ENCODE measurements at places on chromosomes 7 and 10. TPM values are rescaled to one million over a fixed set of nuclear protein-coding genes. Genes with fewer than 3 reads are reported as not detected.
A peak's percentile ranks its signal among the peaks of the same experiment; 100 is the strongest.

GRCh38 chr10:31749981-31750840, 178.4 kb downstream of the ARHGAP12 start:
- no peak for DNase-seq

DNA sequence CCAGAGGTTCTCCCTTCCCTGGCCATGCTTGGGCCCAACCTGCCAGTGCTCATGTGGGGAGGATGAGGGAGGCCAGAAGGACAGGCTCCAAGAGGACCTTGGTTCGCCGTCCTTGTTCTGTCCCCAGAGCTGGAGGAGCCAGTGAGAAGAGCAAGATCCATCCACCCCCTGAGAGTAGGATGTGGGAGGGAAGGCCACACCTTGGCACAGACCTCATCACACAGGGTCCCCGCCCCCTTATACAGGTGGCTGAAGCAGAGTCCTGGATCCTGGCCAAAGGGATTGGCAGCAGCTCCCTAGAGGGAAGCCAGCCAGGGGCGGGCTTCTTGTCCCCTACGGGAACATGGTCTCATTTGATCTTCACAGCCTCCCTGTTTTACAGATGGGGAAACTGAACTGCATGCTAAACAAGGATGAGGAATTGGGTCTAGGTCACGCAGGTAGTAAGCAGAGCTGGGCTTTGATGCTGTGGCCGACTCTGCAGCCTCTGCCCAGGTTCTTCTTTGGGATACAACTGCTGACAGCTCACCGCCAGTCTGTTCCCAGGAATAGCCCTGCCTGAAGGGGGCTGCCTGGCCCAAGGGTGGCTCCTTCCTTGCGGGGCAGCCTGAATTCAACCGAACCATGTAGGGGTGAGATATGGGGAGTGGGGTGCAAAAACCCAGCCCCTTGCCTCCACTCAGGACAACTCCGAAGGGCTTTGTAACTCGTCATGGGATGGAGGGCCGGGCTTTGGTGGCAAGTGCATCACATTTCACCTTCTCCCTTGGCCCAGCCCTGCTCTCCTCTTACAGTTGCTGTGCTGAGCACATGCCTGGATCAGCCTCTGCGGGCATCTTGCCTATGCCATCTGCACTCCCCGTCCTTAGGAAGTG, 62.2 kb upstream of the KDM7A start:
- DNase-seq: no peak

DNA sequence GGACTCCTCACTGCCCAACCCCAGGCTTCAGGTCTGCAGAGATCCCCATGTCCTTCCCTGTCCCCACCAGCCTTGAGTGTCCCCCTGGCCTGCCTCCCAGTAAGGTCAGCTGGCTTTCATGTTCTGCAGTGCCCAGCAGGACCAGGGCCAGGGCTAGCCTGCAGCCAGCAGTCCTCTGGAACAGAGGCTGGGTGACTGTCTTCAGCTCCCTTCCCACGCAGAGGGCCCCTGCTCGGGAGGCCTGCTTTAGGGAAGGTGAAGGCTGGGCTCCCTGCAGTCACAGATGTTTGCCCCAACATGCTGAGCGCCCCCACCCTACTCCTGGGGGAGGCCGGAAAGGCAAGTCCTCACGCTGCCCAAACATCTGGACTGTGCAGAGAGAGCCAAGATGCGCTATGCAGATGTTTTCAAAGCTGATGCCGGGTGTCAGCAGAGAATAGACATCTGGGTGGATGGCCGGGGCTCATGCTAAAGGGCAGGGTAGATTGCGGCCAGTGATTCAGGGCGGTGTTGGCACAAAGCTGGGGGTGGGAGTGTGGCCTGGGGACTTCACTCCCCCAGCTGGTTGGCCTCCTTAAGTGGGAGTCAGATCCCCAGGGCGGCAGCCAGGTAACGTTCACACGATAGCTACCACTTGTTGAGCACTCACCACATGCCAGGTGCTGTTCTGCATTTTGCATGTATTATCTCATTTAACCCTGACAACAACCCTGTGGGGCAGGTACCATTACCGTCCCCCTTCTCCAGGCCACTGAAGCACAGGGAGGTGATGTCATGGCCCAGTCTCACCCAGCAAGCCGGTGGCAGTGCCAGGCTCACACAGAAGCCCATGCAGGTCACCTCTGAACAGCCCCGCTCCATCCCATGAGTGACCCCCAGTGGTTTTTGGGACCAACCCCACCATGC, 71.2 kb upstream of the COL13A1 start:
- DNase-seq: no peak

DNA sequence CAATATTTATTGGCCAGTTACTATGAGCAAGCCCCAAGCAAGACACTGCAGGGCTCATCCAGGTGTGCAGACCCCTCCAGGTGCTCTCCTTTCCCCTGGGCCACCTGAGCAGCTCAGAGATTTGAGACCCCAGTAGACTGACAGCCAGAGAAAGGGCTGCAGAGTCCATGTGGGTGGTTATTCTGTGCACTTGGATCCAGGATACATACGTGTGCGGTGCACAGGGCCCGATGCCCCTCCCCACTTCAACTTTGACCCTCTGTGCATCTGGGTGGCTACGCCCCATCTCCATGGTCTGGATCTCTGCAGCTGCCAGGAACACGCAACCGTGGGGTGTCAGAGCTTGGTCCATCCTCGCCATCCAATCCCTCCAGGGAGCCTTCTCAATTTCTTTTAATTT, 72.9 kb downstream of the MKI67 start:
- no peak for DNase-seq

OPALIN gene
- not detected for total RNA-seq

- no peak for DNase-seq
These were observed 81.1 kb downstream of the MET start for GRCh38 chr7:116753130-116753529.

- no peak for DNase-seq
These were observed 98.7 kb downstream of the AUTS2 start for GRCh38 chr7:69696686-69697685.

SPACDR gene
- total RNA-seq: 1.2 TPM

DNA sequence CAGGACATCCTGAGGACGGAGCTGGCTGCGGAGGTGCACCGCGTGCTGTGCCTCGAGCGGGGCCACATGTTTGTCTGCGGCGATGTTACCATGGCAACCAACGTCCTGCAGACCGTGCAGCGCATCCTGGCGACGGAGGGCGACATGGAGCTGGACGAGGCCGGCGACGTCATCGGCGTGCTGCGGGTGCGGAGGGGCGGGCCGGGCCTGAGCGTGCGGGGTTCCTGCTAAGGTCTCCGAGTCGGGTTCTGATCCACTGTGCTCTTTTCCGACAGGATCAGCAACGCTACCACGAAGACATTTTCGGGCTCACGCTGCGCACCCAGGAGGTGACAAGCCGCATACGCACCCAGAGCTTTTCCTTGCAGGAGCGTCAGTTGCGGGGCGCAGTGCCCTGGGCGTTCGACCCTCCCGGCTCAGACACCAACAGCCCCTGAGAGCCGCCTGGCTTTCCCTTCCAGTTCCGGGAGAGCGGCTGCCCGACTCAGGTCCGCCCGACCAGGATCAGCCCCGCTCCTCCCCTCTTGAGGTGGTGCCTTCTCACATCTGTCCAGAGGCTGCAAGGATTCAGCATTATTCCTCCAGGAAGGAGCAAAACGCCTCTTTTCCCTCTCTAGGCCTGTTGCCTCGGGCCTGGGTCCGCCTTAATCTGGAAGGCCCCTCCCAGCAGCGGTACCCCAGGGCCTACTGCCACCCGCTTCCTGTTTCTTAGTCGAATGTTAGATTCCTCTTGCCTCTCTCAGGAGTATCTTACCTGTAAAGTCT, 10.4 kb downstream of the ATG9B start:
- peak; percentile 57 for DNase-seq

SGPL1 gene
- 18.0 TPM for total RNA-seq

LIPF gene
- not detected for total RNA-seq

GRCh38 chr10:131216681-131217230, 94.8 kb downstream of the TCERG1L start:
- DNase-seq: no peak

PBLD gene
- 2.2 TPM for total RNA-seq

DNA sequence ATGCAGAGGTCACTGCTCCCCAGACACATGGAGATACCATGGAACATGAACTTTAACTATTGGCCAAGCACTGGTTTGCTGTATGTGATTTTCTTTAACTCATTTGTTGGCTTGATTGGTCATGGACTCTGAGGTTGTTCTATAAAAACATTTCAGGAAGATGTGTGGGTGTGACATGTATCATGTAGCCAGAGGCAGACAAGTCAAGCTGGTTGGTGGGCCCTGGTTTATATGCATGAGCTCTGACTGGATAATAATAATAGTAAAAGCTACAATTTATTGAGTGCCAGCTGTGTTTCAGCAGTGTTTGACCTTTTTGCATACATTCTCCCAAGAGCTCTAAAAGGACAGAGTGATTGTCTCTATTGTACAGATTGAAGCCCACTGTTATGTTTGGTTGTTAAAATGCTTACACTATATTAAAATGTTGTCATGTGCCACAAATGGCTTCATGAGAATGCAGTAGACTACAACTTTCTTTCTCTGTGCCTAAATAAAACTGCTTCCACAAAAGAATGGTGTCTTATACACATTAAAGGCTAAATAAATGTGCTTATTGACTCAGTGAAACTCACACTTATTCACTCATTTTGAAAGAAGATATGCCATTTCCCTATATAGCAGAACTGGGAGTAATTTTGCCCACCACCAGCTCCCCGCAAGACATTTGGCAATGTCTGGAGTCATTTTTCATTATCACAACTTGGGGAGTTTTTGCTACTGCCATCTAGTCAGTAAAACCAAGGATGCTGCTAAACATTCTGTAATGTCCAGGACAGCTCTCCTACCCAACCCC, 243.6 kb upstream of the NFE2L3 start:
- no peak for DNase-seq
